ENCODE measurements at places on chromosomes 11 and 22.

DNA sequence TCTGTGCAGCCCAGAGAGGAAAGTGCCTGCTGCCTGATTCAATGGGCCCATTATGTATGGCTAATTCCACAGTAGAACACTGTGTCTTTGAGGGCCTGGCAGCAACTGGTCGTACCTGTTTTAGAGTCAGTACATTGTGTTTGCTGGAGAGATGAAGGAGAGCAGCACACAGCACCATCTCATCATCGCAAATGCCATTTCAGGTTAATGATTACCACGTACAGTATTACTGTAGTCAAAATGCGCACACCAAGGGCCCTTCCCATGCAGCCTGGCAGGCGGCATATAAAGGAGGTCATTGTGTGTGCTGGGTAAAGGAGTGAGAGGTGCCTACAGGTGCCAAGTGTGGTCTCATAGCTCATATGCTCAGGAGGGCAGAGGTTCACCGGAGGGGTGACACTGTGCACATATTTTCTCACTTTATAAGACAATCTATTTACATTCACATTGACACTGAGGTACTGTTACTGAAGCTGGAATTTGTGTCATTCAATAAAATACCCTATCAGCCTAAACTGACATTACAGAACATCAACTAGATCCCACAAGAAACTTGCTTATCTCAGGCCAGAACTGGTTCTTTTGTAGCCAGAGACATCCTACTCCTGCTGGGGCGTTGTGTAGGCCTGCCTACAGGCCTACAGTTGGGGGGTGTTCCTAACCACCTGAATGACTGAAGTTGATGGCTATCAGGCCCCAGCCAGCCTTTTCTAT is 90.4 kb downstream of the APIP start:
- DNase-seq, result no peak

DNA sequence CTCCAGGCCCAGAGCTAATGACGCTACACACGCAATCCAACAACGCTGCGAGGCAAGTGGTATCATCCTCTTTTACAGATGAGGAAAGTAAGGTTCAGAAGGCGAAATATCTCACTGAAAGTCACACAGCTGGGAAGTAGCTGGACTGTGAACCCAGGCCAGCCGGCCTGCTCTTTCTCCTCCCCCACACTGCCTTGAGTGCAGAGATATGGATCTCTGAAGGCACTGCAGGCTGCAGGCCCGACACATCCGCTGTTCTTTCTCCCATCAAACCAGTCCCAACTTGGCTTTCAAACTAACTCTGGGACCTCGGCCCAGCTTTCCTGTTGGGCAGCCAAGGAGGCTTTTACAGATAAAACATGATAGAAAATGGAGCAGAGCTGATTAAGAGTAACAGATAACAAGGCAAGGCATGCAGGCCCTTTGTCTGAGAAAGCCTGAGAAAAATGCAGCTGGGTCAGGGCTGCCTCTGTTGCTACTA is 64.0 kb upstream of the PTPRJ start:
- DNase-seq, result no peak

GRCh38 chr11:34865261-34865660 is 50.9 kb downstream of the APIP start:
- no peak for DNase-seq

GRCh38 chr22:39627865-39628562 is 57.5 kb downstream of the CACNA1I start:
- no peak for DNase-seq

- no peak for DNase-seq
Observed at GRCh38 chr11:92920331-92920730, 49.1 kb upstream of the MTNR1B start.

DNA sequence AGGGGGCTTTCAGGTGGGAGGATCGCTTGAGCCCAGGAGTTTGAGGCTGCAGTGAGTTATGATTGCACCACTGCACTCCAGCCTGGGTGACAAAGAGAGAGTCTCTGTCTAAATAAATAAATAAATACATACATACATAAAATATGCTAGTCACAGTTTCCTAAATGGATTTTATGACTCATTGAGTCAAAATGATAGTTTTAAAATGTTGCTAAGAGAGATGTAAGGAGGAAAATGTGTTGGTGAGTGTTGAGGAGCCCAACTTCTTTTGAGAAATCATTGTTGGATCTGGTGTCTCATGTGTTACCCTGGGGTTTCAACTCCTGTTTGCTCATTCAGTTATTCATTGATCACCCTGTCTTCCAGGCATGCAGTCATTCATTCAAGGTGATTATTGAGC is 21.0 kb downstream of the PARVB start:
- DNase-seq, result no peak

DNA sequence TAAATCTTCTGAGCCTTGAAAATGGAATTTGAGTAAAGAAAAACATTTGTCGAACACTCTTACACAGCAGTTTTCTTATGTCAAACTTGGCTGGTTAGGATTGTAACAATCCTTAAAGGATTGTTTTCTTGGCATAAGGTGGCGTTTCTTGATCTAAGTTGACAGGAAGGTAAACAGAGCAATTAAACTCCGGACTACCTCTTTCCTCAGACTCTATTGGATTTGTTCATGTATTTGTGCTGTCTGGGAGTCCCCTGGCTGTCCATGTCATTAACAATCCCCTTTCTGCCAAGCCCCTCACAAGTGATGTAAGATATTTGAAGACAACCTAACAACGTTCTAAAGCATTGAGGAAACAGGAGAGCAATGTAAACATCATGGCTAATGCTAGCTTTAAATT is 222.5 kb upstream of the SNX19 start:
- DNase-seq, result no peak

DNA sequence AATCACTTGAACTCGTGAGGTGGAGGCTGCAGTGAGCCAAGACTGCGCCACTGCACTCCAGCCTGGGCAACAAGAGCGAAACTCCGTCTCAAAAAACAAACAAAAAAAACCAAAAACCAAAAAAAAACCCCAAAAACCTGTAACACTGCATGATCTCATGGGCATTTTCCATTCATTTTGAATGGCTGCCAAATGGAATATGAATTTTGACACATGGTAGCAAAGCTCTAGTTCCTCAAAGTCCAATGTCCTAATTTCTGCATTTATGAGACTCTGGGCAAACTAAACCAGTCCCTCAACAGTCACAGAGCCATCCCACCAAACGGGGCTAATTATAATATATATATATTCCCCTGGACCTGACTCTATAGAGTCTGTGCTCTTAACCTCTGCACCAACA is 61.8 kb downstream of the SGSM3 start:
- no peak for DNase-seq

DNA sequence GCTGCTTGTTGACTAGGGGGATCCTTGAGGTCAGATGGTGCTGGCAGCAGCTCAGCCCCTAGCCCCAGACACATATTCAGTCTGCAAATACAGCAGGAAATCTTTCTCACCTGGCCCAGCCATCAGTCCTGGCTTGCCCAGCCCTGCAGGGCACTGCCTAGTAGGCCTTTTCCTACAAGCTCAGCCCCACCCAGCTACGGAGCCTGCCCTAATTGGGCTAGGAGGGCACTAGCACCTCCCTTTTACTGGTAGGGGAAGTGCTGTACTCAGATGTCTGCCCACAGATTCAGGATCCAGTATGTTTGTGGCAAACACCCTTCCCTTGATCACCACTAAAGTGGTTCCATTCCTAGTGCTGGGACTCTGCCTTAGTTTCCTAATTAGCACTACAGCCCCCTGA is 257.1 kb upstream of the CADM1 start:
- no peak for DNase-seq

DNA sequence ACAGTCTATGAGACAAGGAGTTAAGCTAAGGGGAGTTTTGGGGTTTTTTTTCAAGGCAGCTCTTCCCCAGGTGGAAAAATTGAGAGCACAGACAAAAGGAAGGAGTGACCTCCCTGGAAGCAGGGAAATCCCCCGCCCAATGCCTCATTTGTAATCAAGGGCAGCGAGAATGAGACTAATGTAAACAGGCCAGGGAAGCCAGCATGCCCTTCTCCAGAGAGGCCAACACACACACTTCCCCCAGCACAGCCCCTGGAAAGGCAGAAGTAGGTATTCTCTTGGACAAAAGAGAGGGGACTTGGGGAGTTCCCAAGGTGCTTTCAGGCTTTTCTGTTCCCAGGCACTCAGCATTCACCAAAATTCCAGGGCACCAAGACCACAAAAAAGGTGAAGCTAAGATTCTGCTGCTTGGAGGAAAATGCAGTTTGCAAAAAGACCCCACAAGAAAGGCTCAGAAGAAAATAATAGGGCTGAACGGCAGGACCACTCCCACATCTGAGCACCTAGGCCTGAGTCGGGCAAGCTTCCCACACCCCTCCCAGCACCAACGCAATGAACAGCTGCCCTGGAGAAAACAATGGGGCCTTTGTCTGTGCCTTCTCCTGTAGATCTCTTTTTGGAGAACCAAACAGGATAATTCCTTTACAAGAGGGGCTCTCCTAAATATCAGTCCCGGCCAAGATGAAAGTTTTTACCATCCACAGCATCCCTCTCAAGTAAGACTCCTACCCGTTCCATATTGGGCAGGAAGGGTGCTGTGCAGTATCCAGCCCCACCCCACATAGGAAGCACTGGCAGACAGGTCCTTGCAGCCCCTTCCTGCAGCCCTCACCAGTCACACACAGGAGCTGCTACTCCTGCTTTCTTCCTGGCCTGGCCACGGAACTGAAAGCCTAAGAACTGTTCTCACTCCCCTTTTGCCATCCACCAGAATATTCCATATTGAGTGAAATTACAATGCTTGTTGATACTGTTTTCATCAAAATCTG is 70.7 kb upstream of the AKIP1 start:
- no peak for DNase-seq

GRCh38 chr11:61021661-61022212 is 50.3 kb downstream of the CD6 start:
- peak; percentile 62 for DNase-seq

- DNase-seq, result no peak
Observed at GRCh38 chr11:2477254-2477653, 32.4 kb downstream of the KCNQ1 start.

DNA sequence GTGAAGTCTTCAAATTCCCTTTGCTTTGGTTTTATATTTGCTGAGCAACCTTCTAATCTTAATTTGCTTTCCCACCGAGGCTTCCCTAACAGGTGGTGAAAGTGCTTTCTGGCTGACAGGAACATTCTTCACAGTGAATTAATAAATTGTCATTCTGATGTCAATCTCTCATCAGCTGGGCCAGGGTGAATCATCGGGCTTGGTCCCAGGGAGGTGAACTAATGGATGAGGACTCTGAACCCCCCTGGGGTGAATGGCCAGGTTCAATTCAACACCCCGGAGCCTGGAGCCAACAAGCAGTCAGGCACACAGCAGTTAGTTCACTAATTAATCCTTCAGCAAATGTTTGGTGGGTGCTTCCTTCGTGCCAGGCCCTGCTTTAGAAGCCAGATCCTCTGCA is 155.4 kb upstream of the PDGFD start:
- DNase-seq, result no peak

DNA sequence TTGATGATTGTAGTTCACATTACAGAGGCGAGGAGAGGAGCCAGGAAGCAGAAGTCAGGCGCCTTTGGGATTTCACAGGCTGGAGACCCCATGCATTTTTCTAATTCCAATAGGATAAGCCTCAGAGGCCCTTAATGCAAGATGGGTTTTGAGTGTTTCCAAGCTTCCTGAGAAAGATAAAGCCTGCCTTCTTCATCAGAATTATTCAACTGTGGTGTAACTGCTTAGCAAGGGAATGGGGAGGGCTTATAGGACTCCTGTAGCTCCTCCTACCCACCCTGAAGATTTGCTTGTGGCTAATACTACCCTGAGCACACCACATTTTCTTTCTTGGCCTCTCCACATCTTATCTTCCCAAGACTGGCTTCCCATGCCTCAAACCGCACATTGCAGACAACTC is 151.1 kb upstream of the ISX start:
- DNase-seq, result no peak

- no peak for DNase-seq
Observed at GRCh38 chr11:38206663-38207062, 1608.6 kb upstream of the RAG2 start.

- no peak for DNase-seq
Observed at GRCh38 chr11:13962562-13963168, at the start of gene SPON1. Gene SPON1, plus strand, starts transcription at chr11:13962723. Its CDS starts 182 bp downstream, at chr11:13962905.
